ENCODE measurements at places on chromosomes 4 and X. TPM values are rescaled to one million over a fixed set of nuclear protein-coding genes. Genes with fewer than 3 reads are reported as not detected.

Gene HELQ
- 7.8 TPM for total RNA-seq

Gene XK
- 10.6 TPM for total RNA-seq

Gene IQCM
- not detected for total RNA-seq

Gene FGB
- total RNA-seq, result not detected

Gene FANCB
- 0.86 TPM for total RNA-seq

- no peak overlapping the region for H3K4me3 ChIP-seq
- H3K27ac ChIP-seq, result no peak overlapping the region
- no peak for DNase-seq
- H3K27me3 ChIP-seq, result no peaks in the 10 kb centered on the region
- no peaks in the 10 kb centered on the region for H3K36me3 ChIP-seq
These were observed 83.0 kb upstream of the ADRA2C start for GRCh38 chr4:3683077-3683743.

DNA sequence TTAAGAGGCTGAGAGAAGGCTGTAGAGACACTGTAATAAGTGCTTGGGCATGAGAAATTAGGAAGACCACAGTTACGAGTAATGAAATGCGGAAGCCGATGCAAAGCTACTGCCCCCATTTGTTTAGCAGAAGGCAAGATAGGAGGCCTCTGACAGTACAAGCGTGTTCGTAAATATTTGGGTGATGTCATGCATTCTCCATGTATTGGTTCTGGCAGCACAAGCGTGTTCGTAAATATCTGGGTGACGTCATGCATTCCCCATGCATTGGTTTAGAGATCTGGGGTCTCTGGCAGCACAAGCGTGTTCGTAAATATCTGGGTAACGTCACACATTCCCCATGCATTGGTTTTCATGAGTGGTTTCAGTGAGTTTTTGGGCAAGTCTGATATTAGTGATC, 661.5 kb upstream of the FRG1 start:
- no peak overlapping the region for H3K27ac ChIP-seq
- H3K4me3 ChIP-seq, result no peak overlapping the region

DNA sequence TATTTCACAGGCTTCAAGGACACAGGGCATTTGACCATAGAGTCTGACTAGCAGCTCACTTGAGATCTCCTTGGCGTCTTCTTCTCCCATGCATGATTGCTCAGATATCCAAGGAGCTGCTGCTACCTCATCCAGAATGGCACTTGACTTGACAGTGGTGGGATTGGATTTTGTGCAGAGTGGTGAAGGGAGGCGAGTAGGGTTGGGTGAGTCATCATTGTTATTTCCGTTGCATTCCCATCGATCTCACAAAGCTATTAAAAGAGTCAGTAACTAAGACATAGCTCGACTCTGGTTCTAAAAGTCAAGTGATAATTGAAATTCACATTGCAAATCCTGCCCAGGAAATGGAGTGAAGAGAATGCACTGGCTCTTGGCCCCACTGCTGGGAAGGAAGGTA, 27.7 kb downstream of the NHSL2 start:
- H3K4me3 ChIP-seq, result no peak overlapping the region
- H3K27ac ChIP-seq, result no peak overlapping the region
- H3K4me1 ChIP-seq, result peaks cover 3% of the 10 kb centered on the region
- no peaks in the 10 kb centered on the region for H3K36me3 ChIP-seq
- H3K27me3 ChIP-seq, result no peaks in the 10 kb centered on the region
- DNase-seq, result no peak

GRCh38 chrX:122835886-122836285, 348.2 kb upstream of the GRIA3 start:
- no peak overlapping the region for H3K27ac ChIP-seq
- H3K4me1 ChIP-seq, result no peaks in the 10 kb centered on the region
- no peaks in the 10 kb centered on the region for H3K27me3 ChIP-seq
- H3K36me3 ChIP-seq, result no peaks in the 10 kb centered on the region

DNA sequence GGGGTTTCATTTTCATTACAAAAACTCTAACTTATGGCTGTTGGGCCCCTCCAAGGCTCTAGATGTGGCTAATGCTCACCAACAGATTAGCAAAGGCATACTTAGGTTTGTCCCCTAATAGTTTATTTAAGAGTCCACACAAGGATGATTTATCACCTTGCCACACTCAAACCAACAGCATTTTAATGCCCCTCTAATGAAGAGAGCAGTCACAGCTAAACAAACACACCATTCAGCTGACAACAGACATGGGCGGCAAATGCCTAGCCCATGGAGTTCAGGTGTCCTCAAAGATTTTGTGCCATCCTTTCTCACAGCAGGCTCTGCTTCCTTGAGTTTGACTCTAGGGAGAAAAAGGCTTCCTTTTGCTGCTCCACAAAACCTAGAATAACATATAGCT, 61.8 kb upstream of the CITED1 start:
- H3K4me3 ChIP-seq, result no peak overlapping the region
- no peaks in the 10 kb centered on the region for H3K36me3 ChIP-seq
- H3K27me3 ChIP-seq, result no peaks in the 10 kb centered on the region
- no peak for DNase-seq

- no peak overlapping the region for H3K27ac ChIP-seq
- H3K4me1 ChIP-seq, result peaks cover 3% of the 10 kb centered on the region
- no peaks in the 10 kb centered on the region for H3K27me3 ChIP-seq
- DNase-seq, result no peak
These were observed 257.5 kb upstream of the FAT1 start for GRCh38 chr4:186981161-186981560.

- no peak for DNase-seq
- no peaks in the 10 kb centered on the region for H3K36me3 ChIP-seq
- H3K4me3 ChIP-seq, result no peak overlapping the region
- no peaks in the 10 kb centered on the region for H3K4me1 ChIP-seq
- no peaks in the 10 kb centered on the region for H3K27me3 ChIP-seq
These were observed 193.5 kb upstream of the NEIL3 start for GRCh38 chr4:177116161-177116560.

DNA sequence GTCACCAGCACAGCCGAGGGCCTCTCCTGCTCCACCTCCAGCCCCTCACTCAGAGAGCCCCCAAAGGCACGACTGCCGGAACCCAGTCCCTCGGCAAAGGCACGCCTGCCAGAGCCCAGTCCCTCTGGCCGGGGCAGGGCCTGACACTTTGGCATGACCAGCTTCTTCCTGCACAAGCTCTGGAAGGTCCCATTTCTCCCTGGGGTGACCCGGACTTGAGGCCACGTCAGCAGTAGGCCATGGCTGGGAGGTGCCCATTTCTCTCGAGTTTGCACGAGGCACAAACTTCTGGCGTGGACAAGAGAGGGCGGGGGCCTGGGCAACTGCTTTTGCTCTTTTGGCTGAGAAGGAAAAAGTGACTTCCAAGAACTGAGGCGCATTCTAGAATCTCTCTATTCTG, 62.2 kb upstream of the GPR78 start:
- no peak for DNase-seq
- no peak overlapping the region for H3K4me3 ChIP-seq
- no peaks in the 10 kb centered on the region for H3K36me3 ChIP-seq

DNA sequence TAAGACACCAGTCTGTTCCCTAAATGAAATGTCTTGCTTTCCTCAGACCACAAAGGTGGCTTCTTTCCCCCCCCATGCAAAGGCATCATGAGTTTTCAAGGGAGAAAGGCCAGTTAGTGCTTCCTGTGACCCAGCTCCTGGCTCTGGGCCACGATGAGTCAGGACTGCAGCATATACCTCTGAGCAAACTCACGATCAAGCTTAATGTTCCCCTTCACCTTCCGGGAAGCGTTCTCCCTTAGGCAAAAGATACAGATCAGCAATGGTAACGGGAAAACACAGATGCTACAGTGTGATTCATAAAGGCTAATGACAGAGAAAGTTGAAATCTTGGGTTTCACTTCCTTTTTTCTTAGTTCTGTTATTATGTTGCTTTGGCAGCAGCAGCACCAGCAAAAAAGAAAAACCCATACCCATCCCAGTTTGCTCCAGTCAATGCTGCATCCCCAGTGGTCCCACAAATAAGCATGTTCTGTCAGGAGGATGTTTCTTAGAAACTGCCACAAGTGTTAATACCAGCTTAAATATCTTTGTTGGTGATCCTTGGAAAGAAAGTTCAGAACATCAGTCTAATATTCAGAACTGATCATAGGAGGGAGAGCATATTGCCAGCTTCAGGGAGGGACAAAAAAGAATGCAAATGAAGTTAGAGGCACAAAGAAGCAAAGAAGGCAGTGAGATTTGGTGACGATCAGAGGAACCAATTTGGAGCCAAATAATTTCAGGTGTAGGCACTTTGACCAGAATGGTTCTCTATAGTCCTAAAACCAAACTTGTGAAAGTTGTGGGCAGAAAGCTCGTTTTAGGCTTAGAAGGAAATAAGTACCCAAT, 41.2 kb downstream of the LONRF3 start:
- H3K27me3 ChIP-seq, result no peaks in the 10 kb centered on the region
- H3K4me3 ChIP-seq, result no peak overlapping the region
- H3K36me3 ChIP-seq, result peaks cover 41% of the 10 kb centered on the region
- peaks cover 8% of the 10 kb centered on the region for H3K4me1 ChIP-seq
- DNase-seq, result no peak

DNA sequence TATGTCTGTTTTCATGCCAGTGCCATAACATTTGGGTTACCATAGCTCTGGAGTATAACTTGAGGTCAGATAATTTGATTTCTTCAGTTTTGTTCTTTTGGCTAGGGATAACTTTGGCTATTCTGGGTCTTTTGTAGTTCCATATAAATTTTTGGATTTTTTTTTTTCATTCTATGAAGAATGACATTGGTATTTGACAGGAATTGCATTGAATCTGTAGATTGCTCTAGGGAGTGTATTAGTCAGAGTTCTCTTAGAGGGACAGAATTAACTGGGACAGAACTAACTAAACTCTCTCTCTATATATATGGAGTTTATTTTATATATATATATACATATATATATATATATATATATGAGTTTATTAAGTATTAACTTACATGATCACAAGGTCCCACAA, 32.2 kb upstream of the SLIT2 start:
- H3K27me3 ChIP-seq, result no peaks in the 10 kb centered on the region
- H3K36me3 ChIP-seq, result no peaks in the 10 kb centered on the region
- no peak overlapping the region for H3K4me3 ChIP-seq
- H3K4me1 ChIP-seq, result no peaks in the 10 kb centered on the region
